ENCODE measurements at places on chromosomes 1 and 21.

DNA sequence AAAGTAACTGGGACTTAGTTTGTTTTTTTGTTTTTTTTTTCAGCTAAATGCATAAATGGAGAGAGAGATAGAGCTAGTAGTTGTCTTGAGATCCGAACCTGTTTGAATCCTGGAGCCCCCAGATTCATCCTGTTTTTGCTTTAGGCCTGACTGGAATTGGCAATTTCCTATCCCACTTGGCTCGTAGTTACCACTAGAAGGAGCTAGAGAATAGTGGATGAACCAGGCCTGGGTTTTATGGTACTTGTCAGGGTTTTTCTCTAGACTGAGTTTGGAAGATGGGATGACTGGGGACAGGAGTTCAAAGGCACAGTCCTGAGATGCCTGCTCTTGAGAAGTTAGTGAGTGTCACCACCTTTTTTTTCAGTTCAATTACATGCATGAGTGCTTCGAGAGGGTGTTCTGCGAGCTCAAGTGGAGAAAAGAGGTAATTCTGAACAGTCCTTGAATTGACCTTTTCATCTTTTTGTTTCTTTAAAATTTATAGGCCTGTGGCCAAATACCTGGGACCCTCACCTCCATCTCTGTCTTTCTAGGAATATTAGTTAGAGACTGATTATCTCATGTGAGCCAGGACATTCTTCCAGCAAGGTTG, 23.4 kb downstream of the CELF3 start:
- DNase-seq = no peak

DNA sequence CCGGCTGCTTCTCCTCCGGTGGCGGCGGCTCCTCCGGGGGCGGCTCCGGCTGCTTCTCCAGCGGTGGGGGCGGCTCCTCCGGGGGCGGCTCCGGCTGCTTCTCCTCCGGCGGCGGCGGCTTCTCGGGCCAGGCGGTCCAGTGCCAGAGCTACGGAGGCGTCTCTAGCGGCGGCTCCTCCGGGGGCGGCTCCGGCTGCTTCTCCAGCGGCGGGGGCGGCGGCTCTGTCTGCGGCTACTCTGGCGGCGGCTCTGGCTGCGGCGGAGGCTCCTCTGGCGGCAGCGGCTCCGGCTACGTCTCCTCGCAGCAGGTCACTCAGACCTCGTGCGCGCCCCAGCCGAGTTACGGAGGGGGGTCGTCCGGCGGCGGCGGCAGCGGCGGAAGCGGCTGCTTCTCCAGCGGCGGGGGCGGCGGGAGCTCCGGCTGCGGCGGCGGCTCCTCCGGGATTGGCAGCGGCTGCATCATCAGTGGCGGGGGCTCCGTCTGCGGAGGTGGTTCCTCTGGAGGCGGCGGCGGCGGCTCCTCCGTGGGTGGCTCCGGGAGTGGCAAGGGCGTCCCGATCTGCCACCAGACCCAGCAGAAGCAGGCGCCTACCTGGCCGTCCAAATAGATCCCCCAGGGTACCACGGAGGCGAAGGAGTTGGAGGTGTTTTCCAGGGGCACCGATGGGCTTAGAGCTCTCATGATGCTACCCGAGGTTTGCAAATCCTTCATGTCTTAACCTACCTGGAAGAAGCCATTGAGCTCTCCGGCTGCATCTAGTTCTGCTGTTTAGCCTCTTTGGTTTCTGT, 2.0 kb downstream of the LORICRIN start:
- DNase-seq = no peak

GRCh38 chr1:5239911-5240310, 585.5 kb downstream of the AJAP1 start:
- no peak for DNase-seq

DNA sequence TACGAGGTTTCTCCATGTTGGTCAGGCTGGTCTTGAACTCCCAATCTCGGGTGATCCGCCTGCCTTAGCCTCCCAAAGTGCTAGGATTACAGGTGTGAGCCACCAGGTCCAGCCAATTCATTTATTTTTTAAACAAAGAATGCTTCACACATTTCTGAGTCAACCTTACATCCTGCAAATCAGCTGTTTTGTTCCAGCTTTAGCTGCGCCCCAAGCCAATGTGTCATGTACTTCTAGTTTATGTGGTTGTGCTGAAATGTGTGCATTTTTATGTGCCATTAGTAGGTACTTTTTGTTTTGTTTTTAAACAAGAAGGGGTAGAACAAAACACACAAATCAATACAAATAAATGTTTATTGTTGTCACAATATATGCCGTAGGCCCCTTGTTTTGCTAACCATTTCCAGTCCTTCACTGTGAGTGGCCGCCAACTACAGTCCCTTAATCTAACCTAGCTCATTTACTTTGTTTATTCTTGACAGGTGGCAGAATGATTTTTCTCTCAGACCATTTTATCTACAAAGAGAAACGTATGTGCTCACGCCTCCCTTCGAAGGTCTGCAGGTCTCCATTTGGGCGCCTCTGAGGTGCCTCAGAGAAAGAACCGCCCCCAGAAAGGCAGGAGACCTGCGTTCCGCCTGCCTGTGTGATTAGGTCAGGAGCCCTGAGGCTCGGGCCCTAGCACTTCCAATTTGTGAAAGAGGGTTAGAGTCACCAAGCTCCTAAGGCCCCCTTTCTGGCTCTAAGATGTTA, 2.8 kb upstream of the CASQ2 start:
- DNase-seq = no peak

DNA sequence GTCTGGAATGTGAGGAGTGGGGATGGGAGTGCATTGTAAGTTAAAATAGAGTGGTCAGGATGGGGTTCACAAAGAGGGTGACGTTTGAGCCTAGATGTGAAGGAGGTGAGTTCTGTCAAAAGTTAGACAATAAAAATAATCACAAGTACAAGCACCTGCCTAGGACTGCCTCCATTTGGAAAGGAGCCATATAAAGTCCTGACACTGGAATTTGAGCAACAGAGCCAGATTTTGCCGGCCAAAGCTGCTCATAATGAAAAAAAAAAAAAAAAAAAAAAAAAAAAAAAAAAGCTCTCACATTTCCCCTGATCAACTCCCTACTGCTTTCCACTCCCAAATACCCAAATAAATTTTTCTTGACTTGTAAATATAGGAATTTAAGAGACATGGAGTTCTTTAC, 4.1 kb downstream of the PALMD start:
- no peak for DNase-seq
